ENCODE measurements at places on chromosomes 5 and 9. TPM values are rescaled to one million over a fixed set of nuclear protein-coding genes. Genes with fewer than 3 reads are reported as not detected.

ZBTB34 gene
- 12.0 TPM for polyA plus RNA-seq

C5orf63 gene
- polyA plus RNA-seq: 5.2 TPM

DNA sequence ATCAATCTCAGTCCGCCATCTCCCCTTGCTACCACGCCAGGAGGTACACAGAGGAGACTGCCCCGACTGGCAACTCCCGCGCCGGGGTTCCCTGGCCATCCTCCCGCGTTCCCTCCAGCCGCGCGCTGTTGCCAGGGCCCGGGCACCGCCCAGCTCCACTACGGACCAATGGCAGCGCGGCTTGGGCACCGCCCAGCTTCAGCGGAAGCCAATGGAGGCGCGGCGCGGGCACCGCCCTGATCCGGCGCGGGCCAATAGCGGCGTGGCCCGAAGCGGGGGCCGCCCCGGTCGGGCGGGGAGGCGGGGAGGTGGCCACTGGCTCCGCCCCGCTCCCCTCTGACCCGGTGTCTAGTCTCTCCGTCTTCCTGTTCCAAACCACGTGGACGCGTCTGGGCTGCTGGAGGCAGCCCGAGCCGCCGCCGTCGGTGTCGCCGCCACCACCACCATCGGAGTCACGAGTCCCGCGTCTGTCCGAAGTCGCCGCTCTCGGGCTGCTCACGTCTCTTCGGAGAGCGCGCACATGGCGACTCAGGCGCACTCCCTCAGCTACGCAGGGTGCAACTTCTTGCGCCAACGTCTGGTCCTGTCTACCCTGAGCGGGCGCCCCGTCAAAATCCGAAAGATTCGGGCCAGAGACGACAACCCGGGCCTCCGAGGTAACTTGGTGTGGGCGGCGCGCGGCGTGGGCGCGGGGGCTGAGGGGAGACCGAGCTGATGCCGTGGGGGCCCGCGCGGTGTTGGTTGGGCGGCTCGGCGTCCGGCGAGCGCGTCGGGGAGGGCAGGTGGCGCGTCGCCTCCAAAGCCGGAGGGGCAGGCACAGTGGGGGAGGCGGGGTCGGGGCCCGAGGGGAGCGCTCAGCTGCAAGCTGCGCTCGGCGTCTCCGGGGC, at the start of gene RCL1:
TSS of gene RCL1 (plus strand) at position 373 of the 887 bp plus-strand sequence. CDS start at position 521, 148 bp downstream.
- DNase-seq: peak; percentile 97

DNA sequence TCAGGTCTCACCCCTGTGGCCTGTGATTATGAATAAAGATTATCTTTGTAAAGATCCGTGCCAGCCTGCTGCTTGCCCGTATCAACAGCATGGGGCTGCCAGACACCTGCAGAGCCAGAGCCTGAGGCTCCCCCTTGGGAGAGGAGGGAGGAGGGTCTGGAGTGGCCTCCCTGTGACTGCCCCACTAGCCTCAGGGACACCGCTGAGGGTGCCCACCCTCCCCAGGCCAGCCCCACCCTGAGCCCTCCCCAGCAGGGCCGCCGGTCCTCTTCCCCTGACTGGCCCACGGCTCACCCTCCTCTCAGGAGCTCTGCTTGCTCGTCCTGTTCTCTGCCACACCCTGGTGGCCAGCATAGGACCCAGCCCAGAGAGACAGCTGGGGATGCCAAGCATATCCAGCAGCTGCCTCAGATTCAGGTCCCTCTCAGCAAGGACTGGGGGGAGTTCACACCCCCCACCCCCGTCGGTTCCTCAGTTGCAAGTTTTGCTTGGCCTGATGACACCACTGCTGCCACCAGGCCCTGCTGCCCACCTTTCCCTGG, 1.9 kb downstream of the SSNA1 start:
- DNase-seq: no peak

GRCh38 chr9:135701959-135702721, at the start of gene KCNT1:
Gene KCNT1 (plus strand): TSS chr9:135702185. CDS start chr9:135702259, 74 bp downstream.
- no peak for DNase-seq

DNA sequence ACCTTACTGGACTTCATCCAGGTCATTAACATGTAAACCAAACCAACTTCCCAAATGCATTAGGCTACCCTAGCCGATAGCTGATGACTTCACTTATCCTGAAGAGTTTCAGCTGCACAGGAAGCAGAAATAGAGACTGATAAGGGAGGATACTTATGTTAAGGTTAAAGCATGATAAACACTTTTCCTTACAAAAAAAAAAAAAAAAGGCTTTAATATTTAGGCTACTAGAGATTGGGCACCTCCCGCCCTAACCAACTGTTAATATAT, 1.6 kb upstream of the MEF2C start:
- no peak for DNase-seq

DNA sequence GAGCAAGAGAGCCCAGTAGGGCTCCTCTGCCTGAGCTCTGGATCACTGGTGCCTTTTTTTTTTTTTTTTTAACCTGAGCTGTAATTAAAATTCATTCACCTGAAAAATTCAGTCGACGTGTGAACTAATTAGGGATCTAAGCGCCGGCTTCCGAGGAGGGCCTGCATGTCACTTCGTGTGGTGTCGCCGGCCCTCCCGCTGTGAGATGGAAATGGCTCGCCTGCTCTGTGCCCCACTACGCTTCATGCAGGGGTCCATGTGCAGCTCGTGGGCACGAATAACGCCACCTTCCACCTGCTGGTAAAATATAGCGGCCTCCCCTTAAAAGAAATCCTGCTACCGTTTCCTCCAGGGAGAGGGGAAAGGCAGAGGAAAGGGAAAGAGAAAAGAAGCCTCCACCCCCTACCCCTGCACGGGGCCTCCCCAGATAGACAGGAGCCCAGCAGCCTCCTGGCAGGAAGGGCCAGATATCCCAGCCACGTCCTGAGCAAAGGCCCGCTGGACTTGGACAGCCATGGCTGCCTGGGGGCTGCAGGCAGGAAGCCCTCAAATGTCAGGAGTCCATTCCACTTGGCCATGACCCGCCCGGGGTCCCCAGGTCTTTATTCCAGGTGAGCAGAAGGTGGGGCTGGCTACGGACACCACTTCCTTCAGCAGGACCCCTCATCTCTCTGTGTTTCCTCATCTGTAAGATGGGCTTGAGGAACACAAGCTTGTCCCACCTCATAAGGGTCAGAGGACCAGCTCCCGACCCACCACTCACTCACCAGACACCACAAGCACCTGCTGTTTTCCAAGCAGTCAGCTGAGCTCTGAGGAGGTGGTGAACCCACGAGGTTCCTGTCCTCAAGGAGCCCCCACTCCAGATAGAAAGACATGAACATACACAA, 38.2 kb upstream of the ZNF354A start:
- no peak for DNase-seq

GRCh38 chr5:543351-543750, 19.1 kb upstream of the SLC9A3 start:
- DNase-seq: no peak

DNA sequence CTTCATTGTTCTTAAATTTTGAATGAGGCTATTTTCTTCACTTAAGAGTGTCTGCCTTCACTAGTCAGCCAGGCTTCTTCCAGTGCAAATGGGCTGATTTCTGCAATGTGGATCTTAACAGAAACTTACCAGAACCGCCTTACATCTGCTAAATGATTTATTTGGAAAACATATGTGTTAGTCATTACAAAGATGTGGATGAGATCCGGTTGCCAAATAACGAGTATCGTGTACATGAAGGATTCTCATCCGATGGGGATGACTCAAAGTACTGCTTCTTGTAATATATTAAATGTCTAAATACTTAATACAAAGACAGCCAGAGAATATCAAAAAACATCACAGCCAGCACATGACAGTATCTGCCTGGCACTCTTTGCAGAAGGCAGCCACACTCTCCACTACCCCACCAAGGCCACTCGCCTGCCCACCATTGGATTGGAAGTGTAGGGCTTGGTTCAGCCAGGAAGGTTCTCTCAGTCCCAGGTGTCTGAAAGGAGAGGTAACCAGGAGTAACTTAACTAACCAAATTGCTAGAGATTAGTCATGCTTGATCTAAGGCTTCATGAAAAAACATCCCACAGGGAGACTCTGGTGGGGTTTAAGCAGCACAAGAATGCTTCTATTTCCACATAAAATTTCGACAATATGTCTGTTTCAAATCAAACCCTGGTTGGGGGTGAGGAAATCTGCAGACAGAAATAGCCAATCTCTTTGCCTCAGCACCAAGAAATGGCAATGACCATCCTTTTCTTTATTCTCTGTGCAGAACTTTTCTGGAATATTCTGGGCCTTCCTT, 174.8 kb downstream of the GADD45G start:
- no peak for DNase-seq
